Panc1 (cell line): ENCODE measurements at places on chromosomes 7 and 10. TPM values are rescaled to one million over a fixed set of nuclear protein-coding genes. Genes with fewer than 3 reads are reported as not detected.

The FAM24B gene
- total RNA-seq: 21.3 TPM

The LGI1 gene
- total RNA-seq: not detected

The MMD2 gene
- total RNA-seq: not detected

The GPRIN2 gene
- 12.9 TPM for total RNA-seq

The TMEM120A gene
- 71.0 TPM for total RNA-seq

The TMEM139 gene
- total RNA-seq: 2.0 TPM

The INA gene
- total RNA-seq: 0.08 TPM

The DHTKD1 gene
- total RNA-seq: 15.8 TPM

The SHH gene
- total RNA-seq: 22.9 TPM

The IKZF1 gene
- 0.77 TPM for total RNA-seq

The SLC29A3 gene
- 7.6 TPM for total RNA-seq

The AQP1 gene
- total RNA-seq: 0.57 TPM

The FAM25G gene
- not detected for total RNA-seq

The SLC25A13 gene
- total RNA-seq: 69.4 TPM

The SLC12A9 gene
- 31.1 TPM for total RNA-seq

The PAOX gene
- 9.3 TPM for total RNA-seq

The OPN4 gene
- total RNA-seq: not detected

The NAMPT gene
- total RNA-seq: 80.8 TPM

The ADAP1 gene
- 3.1 TPM for total RNA-seq

The LRRD1 gene
- 0.05 TPM for total RNA-seq

The C10orf105 gene
- not detected for total RNA-seq

The COL13A1 gene
- 1.0 TPM for total RNA-seq

The RET gene
- 81.1 TPM for total RNA-seq

The PLCE1 gene
- 39.7 TPM for total RNA-seq

The VAX1 gene
- 4.6 TPM for total RNA-seq

The FFAR4 gene
- total RNA-seq: 0.92 TPM

The IFIT1B gene
- total RNA-seq: not detected

The VSTM2A gene
- total RNA-seq: not detected

The UTF1 gene
- not detected for total RNA-seq

The CNNM1 gene
- total RNA-seq: 16.6 TPM

The PLAU gene
- total RNA-seq: 305 TPM

The INMT gene
- 0.13 TPM for total RNA-seq

The IGF2BP3 gene
- total RNA-seq: 80.2 TPM

The PARP12 gene
- 31.7 TPM for total RNA-seq

The PTF1A gene
- total RNA-seq: not detected

The RPP30 gene
- 59.0 TPM for total RNA-seq
